ENCODE measurements at places on chromosomes 16 and 17. TPM values are rescaled to one million over a fixed set of nuclear protein-coding genes. Genes with fewer than 3 reads are reported as not detected.

DNAH9 gene
- 0.05 TPM for total RNA-seq

NECAB2 gene
- total RNA-seq = 0.42 TPM

ZNF750 gene
- 26.7 TPM for total RNA-seq

SCNN1G gene
- total RNA-seq = 1.9 TPM

CHP2 gene
- 0.37 TPM for total RNA-seq

MGAT5B gene
- 0.14 TPM for total RNA-seq

OMG gene
- total RNA-seq = not detected

KRT20 gene
- not detected for total RNA-seq

ALDH3A1 gene
- total RNA-seq = 62.1 TPM

CCDC144A gene
- 0.19 TPM for total RNA-seq

TSPOAP1 gene
- total RNA-seq = 0.21 TPM

NFATC3 gene
- total RNA-seq = 14.7 TPM

SLC5A11 gene
- not detected for total RNA-seq

VAT1 gene
- total RNA-seq = 96.8 TPM

UTS2R gene
- total RNA-seq = not detected

TMC6 gene
- 38.6 TPM for total RNA-seq

SPPL2C gene
- not detected for total RNA-seq

FBXW10B gene
- total RNA-seq = 0.42 TPM

PERCC1 gene
- total RNA-seq = not detected

PEX12 gene
- 3.7 TPM for total RNA-seq

OTOA gene
- total RNA-seq = not detected

TPSG1 gene
- not detected for total RNA-seq

MYL11 gene
- total RNA-seq = not detected

MT1G gene
- not detected for total RNA-seq

OTOP2 gene
- total RNA-seq = 0.42 TPM

TNFRSF12A gene
- total RNA-seq = 319 TPM

HIRIP3 gene
- 8.9 TPM for total RNA-seq

KRT24 gene
- 1.5 TPM for total RNA-seq

SERPINF2 gene
- 1.6 TPM for total RNA-seq

POLG2 gene
- 4.4 TPM for total RNA-seq

TOX3 gene
- total RNA-seq = 0.05 TPM

RNF157 gene
- 0.07 TPM for total RNA-seq

BICDL2 gene
- total RNA-seq = 18.6 TPM
